ENCODE measurements at places on chromosomes 5 and 9.
A peak's percentile ranks its signal among the peaks of the same experiment; 100 is the strongest.

- no peak for DNase-seq
These were observed 15.5 kb upstream of the SHB start for GRCh38 chr9:38084556-38084880.

DNA sequence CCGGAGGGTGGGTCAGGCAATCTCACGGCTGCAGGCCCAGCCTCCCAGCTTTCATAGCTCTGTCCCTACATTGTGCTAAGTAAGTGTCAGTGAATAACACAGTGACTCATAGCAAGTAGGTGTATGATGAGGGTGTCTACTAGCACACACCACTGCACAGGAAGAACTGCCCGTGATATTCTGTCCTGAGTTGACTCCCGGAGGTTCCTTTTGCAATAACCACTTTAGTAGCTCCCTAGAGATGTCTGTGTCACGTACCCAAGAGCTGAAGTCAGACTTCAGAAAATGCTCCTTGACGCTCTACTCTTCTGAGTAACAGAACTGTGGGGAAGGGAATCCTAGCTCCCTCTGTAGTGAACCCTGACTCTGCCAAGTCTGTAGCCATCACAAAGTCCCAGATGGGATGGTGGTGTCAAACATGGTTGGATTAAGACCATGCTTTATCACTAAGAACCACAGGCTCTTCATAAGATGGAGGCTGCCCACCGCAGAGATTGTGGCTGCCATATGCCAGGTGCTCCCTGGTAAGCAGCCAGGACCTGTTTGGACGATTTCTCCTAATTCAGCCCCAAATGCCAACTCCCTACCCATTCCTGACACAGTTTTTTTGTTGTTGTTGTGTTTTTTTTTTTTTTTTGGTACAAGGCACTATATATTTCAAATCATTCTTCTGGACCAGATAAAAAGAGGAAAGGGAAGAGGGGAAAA lies 352.6 kb upstream of the PANK3 start:
- DNase-seq, result no peak

GRCh38 chr9:108568093-108568492 lies 287.7 kb downstream of the ACTL7B start:
- DNase-seq, result peak; percentile 6

GRCh38 chr9:98906273-98907040 lies 37.2 kb upstream of the COL15A1 start:
- DNase-seq, result no peak

DNA sequence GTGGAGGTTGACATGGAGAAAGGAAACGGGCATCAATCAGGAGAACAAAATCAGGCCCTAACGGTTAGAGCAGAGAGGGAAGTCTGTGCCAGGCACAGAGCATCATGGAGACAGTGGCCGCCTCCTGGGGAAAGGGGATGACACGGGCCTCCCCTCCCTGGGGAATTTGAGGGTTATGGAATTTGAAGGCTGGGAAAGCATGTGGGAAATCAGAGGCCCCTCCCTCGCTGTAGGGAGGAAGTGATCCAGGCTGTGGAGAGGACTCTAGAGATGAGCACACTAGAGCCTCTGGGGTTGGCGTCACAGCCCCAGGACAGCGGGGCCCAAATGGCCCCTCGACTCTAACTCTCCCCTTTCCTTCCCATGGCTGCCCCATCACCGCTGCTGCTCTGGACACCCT lies 36.7 kb downstream of the PROP1 start:
- no peak for DNase-seq

DNA sequence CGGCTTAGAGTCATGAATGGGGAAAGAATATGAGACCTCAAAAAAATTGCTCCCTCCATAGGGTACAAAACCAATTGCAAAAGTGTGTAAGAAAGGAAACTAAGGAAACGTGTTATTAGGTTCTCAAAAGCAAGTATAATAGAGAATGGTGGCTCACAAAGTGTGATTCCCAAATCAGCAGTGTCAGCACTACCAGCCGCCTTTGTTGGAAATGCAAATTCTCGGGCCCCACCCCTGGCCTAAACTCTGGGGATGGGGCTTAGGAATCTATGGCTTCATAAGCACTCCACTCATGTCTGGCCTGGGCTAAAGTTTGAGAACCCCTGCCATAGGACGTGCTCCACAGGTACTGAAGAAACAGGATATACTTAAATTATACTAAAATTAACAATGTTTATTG lies 1.6 kb upstream of the CCDC69 start:
- DNase-seq, result no peak

GRCh38 chr5:141945511-141946051 lies 12.4 kb downstream of the PCDH12 start:
- DNase-seq, result no peak

- DNase-seq, result no peak
These were observed 942.5 kb upstream of the WWC1 start for GRCh38 chr5:167348980-167349379.

DNA sequence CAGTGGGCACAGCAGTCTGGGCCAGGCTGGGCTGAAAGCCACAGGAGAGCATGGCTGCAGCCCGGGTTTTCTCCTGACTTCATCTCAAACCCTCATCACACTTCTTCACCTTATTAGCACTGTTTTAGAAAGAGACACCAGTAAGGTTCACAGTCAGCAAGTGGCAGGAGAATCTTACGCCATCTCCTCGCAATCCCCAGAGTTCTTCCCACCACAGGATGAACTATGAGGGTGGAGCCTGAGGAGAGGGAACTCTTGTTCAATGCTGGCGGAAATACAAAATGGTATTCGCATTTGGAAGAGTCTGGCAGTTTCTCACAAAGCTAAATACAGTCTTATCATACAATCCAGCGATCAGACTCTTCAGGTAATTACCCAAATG lies 14.7 kb downstream of the BICD2 start:
- DNase-seq, result no peak

DNA sequence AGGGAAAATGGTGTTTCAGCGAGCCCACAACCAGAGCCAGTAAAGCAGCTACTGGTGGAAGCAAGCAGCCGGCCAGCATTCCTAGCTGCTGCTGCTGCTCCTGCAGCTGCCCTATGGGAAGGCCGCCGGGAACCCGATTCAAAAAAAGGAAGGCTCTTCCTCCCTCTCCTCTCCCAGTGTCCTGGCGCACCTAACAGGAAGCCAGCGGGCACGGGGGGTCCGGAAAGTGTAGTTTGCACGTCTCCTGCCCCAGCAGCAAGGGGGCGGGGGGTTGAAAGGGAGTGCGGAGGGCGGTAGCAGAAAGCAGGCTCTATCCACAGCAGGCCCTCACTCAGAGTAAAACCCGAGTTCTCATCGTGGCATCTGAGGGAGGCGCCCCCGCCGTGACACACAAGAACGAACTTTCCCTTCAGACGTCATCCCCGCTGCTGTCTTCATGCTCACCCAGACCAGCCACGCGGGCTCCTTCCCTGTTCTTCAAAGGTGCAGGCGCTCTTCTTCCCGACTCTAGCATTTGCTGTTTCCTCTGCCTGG lies 16.5 kb downstream of the GRXCR2 start:
- DNase-seq, result no peak

GRCh38 chr5:171957591-171958251 lies 48.7 kb downstream of the FBXW11 start:
- DNase-seq, result no peak

- peak; percentile 31 for DNase-seq
These were observed 35.5 kb downstream of the BICD2 start for GRCh38 chr9:92728831-92729734.

GRCh38 chr5:124979251-124979650 lies 232.8 kb upstream of the ZNF608 start:
- no peak for DNase-seq

DNA sequence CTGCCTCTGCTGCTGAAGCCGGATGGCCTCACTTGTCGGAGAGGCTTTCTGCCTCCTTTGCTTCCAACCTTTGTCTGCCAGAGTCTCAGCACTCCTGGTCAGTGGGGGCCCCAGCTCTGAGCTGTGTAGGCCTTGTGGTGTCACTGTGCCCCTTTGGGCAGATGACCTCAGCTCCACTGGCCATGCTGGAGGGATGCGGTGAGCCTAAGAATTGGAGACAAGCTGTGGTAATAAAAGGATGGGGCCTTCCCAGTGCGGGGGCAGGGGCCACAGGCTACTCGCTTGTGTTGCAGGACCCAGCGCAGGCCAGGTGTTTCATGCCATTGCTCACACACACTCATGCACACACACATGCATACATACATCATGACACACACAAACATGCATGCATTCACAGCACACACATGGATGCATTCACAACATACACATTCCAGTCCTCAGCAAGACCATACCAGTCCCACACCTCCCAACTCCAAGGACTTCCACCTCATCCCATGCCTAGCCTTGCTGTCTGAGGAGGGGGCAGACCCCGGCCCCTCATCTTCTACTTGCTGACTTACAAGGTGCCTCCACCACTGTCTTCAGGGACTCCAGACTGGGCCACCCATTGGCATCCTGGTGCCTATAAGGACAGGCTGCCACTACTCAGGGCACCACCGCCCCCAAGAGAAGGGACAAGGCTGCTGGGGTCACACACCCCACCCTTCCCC lies 237.7 kb downstream of the SYK start:
- no peak for DNase-seq

GRCh38 chr5:105993027-105993426 lies 1677.7 kb downstream of the EFNA5 start:
- DNase-seq, result no peak

DNA sequence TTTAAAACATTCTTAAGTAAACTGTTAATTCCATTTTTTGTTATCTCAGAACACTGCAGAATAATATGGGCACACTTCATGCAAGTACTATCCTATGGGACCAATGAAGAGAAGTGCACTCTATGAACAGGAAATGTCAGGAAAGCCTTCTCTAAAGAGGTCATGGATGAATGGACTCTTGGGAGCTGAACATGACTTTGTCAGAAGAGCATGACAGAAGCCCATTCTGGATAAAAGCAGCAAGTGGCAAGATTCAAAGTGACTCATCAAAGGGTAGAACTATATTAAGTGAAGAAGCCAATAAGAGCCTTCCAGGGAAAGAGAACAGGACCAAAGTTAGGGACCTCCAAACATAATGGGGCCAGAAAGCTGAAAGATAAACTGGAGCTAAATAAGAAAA lies 94.0 kb downstream of the RAPGEF6 start:
- no peak for DNase-seq

GRCh38 chr5:141637767-141638419 lies 1.1 kb downstream of the RELL2 start:
- DNase-seq, result peak; percentile 10

DNA sequence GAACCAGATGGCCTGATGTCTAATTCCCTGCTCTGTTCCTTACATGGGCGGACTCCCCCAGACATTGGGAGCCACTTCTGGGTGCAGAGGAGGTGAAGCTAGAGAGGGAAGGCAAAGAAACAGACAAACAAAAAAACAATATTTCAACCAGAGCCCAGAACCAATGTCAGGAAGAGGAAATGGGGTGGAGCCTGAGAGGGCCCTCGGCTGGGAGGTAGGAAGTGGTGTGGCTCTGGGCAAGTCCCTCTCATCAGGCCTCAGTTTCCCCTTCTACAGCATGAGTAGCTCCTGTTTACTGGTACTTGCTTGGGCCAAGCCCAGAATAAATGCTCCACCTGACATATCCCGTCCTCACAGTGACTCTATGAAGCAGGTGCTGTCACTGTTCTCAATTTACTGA lies 11.1 kb downstream of the SH2D3C start:
- no peak for DNase-seq

GRCh38 chr9:105216440-105217178 lies 27.8 kb upstream of the SLC44A1 start:
- peak; percentile 7 for DNase-seq

- no peak for DNase-seq
These were observed 167.4 kb downstream of the PRELID2 start for GRCh38 chr5:145667742-145668141.

GRCh38 chr9:127185931-127186781 lies 63.7 kb upstream of the ANGPTL2 start:
- DNase-seq, result no peak

DNA sequence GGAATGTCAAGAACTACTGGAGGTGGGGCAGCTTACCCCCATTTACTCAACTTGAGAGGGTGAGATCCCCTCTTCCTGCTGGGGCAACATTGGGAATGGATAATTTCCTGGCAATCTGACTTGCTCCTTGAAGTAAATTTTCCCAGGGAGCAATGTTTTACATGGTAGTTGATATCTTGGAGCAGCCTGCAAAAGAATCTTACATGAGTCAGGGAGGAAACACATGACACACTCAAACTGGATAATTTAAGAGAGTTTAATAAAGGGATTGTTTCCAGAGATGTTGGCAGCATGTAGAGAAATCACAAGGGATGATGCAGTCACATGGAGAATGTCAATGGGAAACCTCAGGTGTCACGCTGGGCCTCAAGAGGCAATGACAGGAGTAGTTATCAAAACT lies 212.5 kb downstream of the GAS1 start:
- no peak for DNase-seq

- DNase-seq, result no peak
These were observed 638.8 kb upstream of the WWC1 start for GRCh38 chr5:167652690-167653089.

GRCh38 chr5:72849546-72849945 lies 33.1 kb downstream of the TNPO1 start:
- DNase-seq, result no peak

GRCh38 chr5:10936081-10936855 lies 175.2 kb upstream of the DAP start:
- DNase-seq, result no peak

DNA sequence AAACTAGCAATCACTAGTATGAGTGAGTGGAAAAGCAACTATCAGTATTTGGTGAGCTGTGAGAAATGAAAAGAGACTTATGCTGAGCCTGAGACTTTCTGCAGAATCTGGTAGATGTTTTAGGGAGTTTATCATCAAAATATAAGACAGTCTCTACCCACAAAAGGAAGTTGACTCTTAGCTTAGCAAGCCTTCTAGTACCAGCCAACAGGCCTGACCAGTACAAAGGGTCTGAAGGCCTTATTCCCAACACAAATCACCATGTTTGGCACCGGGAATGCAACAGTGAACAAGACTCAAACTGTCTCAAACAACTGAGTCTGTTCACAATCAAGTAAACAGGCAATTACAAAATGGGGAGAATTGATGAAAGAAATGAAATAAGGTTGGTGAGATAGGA lies 244.4 kb downstream of the CWC27 start:
- no peak for DNase-seq

- DNase-seq, result no peak
These were observed 233.2 kb downstream of the SPATA31A1 start for GRCh38 chr9:39588500-39589137.

DNA sequence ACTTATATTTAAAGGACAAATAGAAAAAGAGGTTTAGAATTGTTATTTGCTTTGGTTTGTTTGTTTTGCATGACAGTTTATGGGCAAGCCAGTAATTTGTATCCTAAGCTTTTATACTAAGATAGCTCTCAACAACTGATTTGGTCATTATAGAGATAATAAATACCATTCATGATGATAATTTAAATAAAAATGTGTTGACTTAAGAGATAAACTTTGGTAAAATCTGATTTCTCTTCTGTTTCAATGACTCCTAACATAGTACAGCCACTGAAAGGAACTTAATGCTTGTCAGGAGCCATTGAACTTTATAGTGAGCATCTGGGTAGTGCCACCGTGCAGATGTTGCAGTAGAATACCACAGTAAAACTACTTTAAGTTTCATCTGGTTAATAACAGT lies 160.7 kb upstream of the ACOT12 start:
- DNase-seq, result peak; percentile 29

GRCh38 chr5:170312666-170313065 lies 15.1 kb upstream of the LCP2 start:
- DNase-seq, result no peak

GRCh38 chr5:10478436-10478835 lies 36.8 kb downstream of the ROPN1L start:
- no peak for DNase-seq

- DNase-seq, result no peak
These were observed 133.5 kb upstream of the PRR16 start for GRCh38 chr5:120330558-120330957.

All from NCI-H1092 treated with DMSO at 0.1 percent for 48 hours (cell line).